ENCODE measurements at places on chromosomes 16 and 17.

DNA sequence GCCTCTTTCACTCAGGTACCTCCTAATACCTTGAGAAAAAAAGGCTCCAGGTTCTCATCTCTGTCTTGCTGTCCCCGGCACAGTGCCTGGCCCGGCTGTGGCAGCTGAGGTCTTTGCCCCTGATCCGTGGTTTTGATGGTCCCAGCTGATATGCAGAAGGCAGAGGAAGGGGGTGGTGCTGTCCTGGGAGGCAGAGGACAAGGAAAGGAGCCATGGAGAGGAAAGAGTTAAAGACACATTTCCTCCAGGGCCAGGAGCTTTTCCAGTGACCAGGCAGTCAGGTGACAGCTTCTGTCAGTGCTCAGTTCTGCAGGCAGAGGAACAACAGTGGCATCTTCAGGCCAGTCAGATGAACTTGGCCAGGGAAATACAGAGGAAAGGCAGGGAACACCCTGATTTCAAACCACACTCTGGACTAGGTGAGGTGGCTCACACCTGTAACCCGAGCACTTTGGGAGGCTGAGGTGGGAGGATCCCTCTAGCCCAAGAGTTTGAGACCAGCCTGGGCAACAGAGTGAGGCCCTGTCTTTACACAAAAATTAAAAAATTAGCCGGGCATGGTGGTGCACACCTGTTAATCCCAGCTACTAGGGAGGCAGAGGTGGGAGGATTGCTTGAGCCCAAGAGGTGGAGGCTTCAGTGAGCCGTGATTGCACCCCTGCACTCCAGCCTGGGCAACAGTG, 3.3 kb upstream of the COG1 start:
- DNase-seq, result no peak
- peaks cover 2% of the 10 kb centered on the region for H3K27me3 ChIP-seq
- no peak overlapping the region for H3K4me3 ChIP-seq
- no peak overlapping the region for H3K27ac ChIP-seq
- peaks cover 1% of the 10 kb centered on the region for H3K36me3 ChIP-seq

DNA sequence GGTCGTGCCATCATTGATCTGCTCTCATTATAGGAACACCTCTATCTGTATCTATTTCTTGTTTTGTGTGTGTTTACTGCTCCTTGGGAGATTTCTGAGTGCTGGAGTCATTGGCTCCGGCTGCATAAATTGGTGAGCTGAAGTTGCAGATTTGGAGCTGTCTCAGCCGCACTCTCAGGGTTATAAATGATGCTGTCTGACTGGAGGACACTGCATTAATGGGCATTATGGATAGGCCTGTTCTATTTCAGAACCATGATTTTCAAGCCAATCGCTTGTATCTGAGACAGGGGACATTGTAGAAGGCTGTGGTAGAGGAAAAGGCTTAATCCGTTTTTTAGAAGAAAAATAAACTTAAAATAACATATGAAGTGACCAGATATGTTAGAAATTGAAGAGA, 126.4 kb upstream of the KIF2B start:
- H3K36me3 ChIP-seq, result no peaks in the 10 kb centered on the region
- no peaks in the 10 kb centered on the region for H3K4me1 ChIP-seq
- H3K27ac ChIP-seq, result no peak overlapping the region
- no peak for DNase-seq
- no peak overlapping the region for H3K4me3 ChIP-seq
- H3K27me3 ChIP-seq, result no peaks in the 10 kb centered on the region

DNA sequence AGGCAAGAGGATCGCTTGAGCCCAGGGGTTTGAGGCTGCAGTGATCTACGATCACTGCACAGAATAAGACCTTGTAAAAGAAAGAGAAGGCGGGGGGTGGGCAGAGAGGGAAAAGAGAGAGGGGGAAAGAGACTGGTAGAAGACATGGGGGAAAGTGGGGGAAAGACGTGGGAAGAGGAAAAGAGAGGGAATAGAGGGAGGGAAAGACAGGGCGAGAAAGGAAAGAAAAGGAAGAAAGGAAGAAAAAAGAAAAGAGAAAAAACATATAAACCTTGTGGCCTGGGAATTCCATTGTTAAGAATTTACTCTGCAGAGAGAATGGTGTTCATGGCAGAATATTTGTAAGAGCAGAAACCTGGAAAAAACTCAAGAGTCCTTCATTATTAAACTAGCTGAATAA, 120.4 kb downstream of the RMI2 start:
- H3K27ac ChIP-seq, result no peak overlapping the region
- DNase-seq, result no peak
- no peaks in the 10 kb centered on the region for H3K4me1 ChIP-seq
- H3K4me3 ChIP-seq, result no peak overlapping the region

DNA sequence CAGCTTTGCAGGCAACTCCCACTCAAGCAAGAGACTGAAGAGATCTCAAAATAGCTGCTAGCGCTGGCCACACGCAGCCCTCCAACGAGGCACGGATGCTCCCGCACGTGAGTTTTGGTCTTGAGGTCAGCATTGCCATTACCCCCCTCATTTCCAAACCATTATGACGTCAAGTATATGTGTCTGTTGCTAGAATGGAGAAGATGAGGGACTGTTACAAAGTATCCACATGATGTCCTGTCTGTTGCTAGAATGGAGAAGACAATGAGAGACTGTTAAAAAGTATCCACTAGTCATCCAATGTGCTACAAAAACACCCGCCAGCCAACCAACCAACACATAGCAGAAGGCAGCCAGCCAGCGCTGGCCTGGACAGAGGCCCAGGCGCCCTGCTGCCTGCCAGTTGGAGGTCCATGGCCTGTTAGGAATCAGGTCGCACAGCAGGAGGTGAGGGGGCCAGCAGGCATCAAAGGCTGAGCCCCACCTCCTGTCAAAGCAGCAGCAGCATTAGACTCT, 24.8 kb downstream of the KLHDC4 start:
- H3K36me3 ChIP-seq, result peaks cover 60% of the 10 kb centered on the region
- H3K27me3 ChIP-seq, result no peaks in the 10 kb centered on the region
- peaks cover 17% of the 10 kb centered on the region for H3K4me1 ChIP-seq

DNA sequence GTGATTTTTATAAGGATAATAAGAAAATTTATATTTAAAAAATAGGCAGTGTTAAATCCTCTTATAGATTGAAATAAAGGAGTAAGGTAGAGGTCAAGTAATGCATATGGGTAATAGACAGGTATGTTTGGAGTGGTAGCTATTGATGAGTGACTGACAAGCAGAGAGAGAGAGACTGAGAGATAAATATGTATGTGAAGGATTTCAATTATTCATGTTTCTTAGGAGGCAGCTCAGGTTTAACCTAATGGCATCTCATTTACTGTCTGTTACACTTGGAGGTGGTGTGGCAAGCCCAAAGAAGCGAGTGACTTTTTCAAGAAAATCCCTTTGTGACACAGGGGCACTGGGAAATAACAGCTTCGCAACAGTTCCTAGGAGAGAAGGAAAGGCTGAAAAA, 120.2 kb downstream of the KIF2B start:
- no peaks in the 10 kb centered on the region for H3K36me3 ChIP-seq
- no peaks in the 10 kb centered on the region for H3K4me1 ChIP-seq
- H3K4me3 ChIP-seq, result no peak overlapping the region
- no peak for DNase-seq
- H3K27me3 ChIP-seq, result no peaks in the 10 kb centered on the region

- no peak for DNase-seq
- no peak overlapping the region for H3K4me3 ChIP-seq
- H3K27me3 ChIP-seq, result no peaks in the 10 kb centered on the region
- peaks cover 7% of the 10 kb centered on the region for H3K4me1 ChIP-seq
- H3K27ac ChIP-seq, result no peak overlapping the region
Measured at GRCh38 chr17:66580184-66580955, 254.5 kb upstream of the CACNG5 start.

- no peak overlapping the region for H3K27ac ChIP-seq
- peaks cover 62% of the 10 kb centered on the region for H3K27me3 ChIP-seq
- H3K4me1 ChIP-seq, result no peaks in the 10 kb centered on the region
- H3K36me3 ChIP-seq, result no peaks in the 10 kb centered on the region
Measured at GRCh38 chr16:1078579-1079021, 6.1 kb downstream of the SSTR5 start.

DNA sequence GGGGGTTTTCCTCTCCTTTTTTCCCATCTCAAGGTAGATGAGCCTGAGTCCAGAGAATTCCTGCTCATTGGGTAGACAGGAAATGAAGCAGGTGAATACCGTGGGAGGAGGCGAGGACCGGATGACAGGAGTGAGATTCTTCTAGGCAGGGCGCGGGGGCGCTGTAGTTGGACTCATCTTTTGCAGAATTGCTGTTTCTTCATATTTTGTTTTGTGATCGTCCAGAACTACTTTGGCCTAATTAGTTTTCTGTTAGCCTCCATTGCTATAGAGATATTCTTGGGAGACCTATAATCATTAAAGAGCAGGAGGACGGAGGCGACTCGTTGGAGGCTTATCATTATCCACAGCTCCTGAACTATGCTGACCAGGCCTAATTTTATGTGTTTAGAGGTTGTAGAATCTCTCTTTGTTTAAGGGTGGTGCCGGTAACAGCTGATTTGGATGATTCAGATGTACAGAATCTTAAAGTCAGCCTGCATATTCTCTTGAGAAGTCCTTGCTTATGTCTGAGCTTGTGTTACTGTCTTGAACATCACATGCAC, 650 bp downstream of the ATP6V0A1 start:
- no peak for DNase-seq
- peak overlapping the region; percentile 90 for H3K27ac ChIP-seq
- H3K27me3 ChIP-seq, result no peaks in the 10 kb centered on the region
- H3K36me3 ChIP-seq, result no peaks in the 10 kb centered on the region

- H3K27me3 ChIP-seq, result no peaks in the 10 kb centered on the region
- no peak overlapping the region for H3K27ac ChIP-seq
- H3K4me3 ChIP-seq, result no peak overlapping the region
- DNase-seq, result no peak
- peaks cover 20% of the 10 kb centered on the region for H3K36me3 ChIP-seq
Measured at GRCh38 chr17:48181653-48182052, 74.1 kb downstream of the SNX11 start.

DNA sequence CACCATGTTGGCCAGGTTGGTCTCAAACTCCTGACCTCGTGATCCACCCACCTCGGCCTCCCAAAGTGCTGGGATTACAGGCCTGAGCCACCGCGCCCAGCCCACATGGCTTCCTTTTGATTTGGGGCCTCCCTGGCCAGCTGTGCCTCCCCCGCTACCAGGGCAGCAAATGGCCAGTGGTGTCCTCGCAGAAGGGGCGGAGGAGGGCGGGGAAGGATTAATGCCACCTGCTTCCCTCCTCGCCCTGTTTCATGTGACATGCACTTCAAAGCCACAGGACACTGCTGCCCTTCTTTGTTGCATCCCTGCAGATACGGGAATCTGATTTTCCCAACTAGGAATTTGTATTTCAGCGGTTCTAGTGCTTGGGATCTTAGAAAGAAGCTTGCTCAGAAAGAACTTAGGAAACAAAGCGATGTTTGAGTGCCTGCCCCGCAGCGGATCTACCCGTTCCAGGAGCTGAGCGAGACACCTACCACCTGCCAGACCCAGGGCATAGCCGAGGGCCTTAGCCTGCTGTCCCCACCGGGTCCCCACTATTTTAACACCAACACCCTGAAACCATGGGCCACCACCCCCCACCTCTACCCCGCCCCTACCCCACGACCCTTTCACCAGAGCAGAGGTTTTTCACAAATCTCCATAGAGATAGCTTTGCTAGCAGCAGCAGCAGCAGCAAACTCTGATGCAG, 37.7 kb upstream of the CCDC182 start:
- H3K27ac ChIP-seq, result no peak overlapping the region
- no peak overlapping the region for H3K4me3 ChIP-seq
- DNase-seq, result no peak
- H3K36me3 ChIP-seq, result no peaks in the 10 kb centered on the region

DNA sequence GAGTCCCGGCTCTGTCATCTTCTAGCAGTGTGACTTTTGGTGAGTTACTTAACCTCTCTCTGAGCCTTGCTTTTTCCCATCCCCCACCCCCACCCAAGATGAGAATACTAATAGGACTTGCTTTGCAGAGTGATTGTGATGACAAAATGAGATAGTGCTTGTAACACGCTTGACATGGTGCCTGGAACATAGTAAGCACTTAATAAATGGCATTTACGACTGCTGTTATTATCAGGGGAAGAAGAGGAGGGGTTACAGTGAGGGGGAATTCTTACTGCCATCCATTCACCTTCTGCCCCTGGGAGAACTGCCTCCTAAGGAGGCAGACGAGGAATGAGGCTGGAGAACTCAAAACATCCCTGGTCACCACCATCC, 7.8 kb downstream of the DLX4 start:
- H3K36me3 ChIP-seq, result no peaks in the 10 kb centered on the region
- H3K4me3 ChIP-seq, result no peak overlapping the region
- H3K27me3 ChIP-seq, result peaks cover 8% of the 10 kb centered on the region
- H3K4me1 ChIP-seq, result peaks cover 10% of the 10 kb centered on the region

DNA sequence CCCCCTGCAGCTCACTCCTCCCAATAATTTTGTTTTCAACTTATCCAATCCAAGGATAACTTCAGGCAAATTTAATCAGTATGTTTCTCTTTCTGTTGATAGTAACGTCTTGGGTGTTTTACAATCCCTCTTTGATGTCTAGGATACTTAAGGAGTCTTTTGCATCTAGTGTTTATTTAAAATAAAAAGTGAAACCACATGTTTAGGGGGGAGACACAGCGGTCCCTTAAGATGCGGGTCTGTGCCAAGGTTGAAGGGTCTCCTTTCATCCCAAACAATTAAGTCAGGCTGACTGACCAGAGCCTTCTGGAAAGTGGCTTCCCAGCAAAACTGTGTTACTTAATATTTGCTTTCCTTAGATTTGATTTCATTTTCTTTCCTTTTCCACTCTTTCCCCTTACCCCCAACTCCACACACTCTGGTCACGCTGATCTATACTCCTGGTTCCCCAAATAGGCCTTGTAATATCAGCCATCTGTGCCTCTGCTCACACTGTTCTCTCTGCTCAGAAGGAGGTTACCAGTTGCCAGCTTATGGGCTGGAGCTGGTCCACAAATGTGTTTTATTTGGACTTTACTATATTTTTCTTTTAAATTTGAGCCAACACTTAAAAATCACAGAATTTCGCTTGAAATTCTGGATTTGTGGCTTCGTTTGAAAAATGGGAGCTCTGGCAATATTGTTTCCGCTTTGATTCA, 11.2 kb downstream of the ANKS4B start:
- no peaks in the 10 kb centered on the region for H3K36me3 ChIP-seq
- no peaks in the 10 kb centered on the region for H3K4me1 ChIP-seq
- no peak overlapping the region for H3K27ac ChIP-seq
- no peak overlapping the region for H3K4me3 ChIP-seq
- peaks cover 16% of the 10 kb centered on the region for H3K27me3 ChIP-seq

- no peak overlapping the region for H3K4me3 ChIP-seq
- DNase-seq, result no peak
- peaks cover 1% of the 10 kb centered on the region for H3K4me1 ChIP-seq
- no peak overlapping the region for H3K27ac ChIP-seq
- H3K36me3 ChIP-seq, result no peaks in the 10 kb centered on the region
Measured at GRCh38 chr17:81302861-81303333, 7.8 kb upstream of the SLC38A10 start.

DNA sequence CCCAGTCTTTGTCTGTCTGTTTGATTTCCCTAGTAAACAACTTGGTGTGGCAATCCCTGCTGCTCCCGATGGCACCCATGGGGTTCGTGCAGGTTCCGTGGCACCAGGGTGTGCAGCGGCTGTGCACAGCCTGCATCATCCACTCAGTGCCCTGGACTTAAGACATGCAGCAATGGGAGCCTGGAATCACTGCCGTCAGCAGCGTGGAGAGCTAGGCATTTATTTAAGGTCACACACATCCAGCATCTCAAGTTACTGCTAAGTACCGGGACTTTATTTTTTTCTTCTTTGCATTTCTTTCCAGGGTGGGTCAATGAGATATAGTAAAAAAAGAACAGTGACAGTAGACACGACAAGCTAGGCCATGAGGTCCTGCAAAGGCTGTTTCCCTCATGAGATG, 2.8 kb downstream of the DHRS7C start:
- no peak for DNase-seq
- H3K4me1 ChIP-seq, result no peaks in the 10 kb centered on the region

- no peaks in the 10 kb centered on the region for H3K36me3 ChIP-seq
- H3K27me3 ChIP-seq, result peaks cover 2% of the 10 kb centered on the region
- H3K27ac ChIP-seq, result no peak overlapping the region
- DNase-seq, result no peak
Measured at GRCh38 chr16:72530434-72530833, 358.5 kb upstream of the PMFBP1 start.
